ENCODE measurements at places on chromosomes 11 and 22. TPM values are rescaled to one million over a fixed set of nuclear protein-coding genes. Genes with fewer than 3 reads are reported as not detected.

- DNase-seq = no peak
Observed at GRCh38 chr11:47714554-47715081, 551 bp downstream of the AGBL2 start.

- DNase-seq = no peak
Observed at GRCh38 chr22:24321999-24322398, 51.4 kb downstream of the SPECC1L start.

DNA sequence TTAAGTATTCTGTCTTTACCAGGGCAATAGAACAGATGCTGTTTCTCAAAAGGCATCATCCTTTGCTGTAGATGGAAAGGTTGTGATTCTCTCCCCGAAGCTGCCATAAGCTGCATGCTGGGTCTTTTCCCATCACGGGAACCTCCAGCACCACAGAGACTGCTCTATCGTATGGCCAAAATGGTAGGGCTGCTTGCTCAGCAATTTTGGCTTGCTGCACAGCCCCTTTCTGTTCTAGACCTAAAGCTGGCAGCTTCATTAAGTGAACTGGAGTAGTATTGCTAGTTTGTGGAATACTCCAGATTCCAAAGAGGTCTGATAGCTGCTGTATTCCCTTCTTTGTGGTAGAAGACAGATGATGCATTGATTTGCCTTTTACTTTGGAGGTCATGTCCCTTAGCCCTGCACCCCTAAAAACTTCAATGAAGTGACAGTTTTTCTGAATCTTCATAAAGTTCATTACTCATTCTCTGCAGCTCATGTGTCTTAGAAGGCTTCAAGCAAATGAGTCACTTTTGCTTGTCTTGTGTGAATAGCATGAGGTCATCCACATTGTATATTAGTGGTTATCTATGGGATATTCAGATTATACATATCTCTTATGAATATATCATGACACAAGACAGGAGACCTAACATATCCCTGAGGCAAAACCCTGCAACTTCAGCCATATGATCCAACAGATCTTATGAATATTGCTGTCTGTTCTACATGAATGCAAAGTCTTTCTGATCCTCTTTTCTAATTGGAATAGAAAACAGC, 245.3 kb downstream of the FAM76B start:
- no peak for DNase-seq

Gene PITPNM1
- 5.7 TPM for total RNA-seq

- peak; percentile 70 for DNase-seq
Observed at GRCh38 chr22:36331912-36332622, 55.7 kb downstream of the MYH9 start.

Gene FOLR3
- not detected for total RNA-seq

Gene CD3D
- total RNA-seq = 0.47 TPM

DNA sequence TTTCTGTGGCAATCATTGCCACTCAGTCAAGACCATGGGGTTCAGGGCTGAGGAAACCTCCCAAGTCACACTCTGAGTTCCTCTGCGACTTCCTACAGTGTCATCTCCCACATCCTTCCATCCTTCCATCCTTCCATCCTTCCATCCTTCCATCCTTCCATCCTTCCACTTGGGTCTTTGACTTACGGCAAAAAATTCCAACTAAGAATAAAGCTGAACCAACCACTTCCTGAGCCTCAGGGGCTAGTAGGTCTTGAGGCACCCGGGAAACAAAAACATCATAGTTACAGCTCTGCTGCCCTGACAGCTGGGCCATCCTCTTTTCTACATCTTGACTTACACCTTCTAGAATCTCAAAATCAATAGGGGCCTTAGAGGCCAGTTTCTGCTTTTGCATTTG, 32.1 kb downstream of the EHF start:
- DNase-seq = no peak

DNA sequence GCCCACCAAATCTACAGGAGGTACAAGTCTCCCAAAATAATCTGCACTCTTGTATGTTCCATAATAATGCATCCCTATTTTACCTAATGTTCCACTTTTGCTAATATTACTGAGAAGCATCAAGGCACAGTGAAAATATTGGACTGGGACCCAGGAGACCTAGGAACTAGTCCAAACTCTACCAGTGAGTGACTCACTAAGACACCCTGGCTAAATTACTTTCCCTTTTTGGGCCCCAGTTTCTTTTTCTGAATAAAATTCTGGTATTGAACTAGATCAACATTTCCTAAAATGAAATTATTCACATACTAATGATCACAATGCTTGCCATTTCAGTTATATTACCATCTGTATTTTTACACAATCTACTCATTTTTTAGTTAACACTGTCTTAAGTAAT, 19.6 kb downstream of the THAP12 start:
- DNase-seq = no peak

GRCh38 chr11:134361661-134362060, 29.9 kb downstream of the GLB1L2 start:
- DNase-seq = no peak

Gene SEPTIN5
- total RNA-seq = 21.0 TPM

DNA sequence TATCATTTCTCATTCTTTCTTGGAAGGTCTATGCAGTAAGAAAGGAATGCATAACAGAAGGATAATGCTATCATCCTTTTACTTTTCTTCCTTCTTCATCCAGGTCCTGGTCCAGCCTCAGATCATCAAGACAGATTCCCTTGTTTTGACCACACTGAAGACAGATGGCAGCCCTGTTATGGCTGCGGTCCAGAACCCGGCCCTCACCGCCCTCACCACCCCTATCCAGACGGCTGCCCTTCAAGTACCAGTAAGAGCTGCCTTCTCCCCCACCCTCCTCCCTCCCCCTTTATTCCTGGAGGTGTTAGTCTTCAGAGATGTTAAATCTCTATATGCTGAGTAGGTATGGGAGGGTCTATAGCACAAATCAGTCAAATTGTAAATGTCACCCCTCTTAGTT, 37.9 kb downstream of the SREBF2 start:
- DNase-seq = no peak

DNA sequence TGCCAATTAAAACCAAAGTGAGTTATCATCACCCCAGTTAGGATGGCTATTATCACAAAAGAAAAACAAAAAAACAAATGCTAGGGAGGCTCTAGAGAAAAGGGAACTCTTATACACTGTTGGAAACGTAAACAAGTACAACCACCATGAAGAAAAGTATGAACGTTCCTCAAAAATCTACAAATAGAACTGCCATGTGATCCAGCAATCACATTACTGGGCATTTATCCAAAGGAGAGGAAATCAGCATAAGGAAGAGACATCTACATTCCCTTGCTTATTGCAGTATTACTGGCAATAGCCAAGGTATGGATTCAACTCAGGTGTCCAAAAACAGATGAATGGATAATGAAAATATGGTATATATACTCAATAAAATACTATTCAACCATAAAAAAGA, 1145.1 kb downstream of the LRRC4C start:
- no peak for DNase-seq

- DNase-seq = peak; percentile 72
Observed at GRCh38 chr22:43867839-43868635, 5.7 kb upstream of the SULT4A1 start.

Gene CTSW
- total RNA-seq = 0.89 TPM

Gene INPPL1
- 137 TPM for total RNA-seq

Gene IGLL1
- total RNA-seq = not detected

DNA sequence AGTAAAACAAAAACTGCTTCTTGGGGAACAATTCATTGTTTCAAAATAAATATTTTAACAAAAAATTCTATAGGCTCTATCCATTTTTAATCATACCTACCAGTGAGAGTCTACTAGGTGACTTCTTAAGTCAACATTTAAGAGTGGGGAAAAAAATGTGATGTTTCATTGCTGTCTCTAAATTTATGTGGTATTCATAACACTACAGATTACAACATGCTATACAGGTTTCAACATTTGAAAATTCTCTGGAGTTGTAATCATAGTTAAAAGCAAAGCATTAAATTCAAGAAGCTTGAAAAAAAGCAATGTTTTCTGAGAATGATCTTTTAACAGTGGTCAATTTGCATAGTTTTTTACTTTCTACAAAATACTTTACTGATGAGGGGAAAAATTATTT, 18.3 kb downstream of the SBF2 start:
- no peak for DNase-seq

DNA sequence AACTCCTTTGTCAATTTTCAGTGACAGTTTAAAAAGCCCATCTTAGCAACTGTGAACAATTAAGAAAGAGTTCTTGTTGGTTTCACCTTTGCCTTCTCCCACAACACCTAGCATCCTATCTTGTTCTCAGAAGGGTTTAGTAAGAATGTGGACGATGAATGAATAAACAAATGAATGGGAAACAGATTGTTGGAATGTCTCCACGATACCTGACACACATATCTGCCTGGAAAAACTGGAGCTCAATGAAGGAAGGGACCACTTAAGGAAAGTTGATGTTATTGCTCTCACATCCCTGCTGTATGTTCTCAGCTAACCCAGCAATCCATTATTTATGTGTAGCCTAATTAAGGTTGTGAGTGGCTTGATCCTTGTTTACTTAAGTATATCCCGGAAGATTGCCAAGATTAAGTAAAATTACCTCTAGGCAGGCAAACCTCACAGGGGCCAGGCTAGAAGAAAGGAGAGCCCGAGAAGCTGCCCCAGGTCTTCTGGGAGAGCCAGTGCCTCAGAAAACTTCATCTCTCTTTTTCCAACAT, 286.4 kb downstream of the NXPE2 start:
- no peak for DNase-seq

DNA sequence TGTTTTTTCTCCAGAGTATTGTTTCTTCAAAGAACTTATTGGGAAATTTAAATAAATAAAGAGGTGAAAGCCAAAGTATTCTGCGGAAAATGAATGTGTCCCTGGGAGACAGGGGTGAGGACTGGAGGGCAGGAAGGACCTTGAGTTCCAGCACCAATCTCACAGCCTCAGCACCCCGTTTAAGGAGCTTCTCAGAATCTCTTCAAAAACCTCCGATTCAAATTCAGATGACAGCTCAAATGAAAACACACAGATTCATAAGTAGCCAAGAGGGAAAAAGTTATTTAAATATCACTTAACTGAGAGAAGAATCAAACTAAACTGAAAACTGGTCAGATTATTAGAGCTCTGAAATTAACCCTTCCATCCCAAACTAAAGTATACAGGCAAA, 12.5 kb downstream of the MTMR2 start:
- no peak for DNase-seq

Gene GAL3ST1
- total RNA-seq = 1.8 TPM

DNA sequence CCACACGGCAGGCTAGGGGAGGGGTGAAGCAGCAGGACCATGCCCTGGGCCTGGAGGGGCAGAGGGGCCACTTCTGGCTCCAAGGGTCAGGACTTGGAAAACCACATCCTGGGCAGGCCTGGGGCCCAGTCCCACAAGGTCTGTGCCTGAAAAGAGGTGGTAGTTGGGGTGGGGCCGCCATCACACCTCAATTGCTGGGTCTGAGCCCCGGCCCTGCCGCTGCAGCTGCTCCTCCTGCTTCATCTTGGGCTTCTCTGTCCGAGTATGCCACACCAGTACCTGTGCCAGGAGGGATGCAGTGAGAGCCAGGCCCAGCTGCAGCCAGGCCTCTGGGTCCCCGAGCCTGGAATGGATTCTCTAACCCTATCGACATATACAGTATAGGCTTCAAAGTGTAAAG, 2.5 kb downstream of the ROM1 start:
- DNase-seq = no peak

- no peak for DNase-seq
Observed at GRCh38 chr11:102864724-102865123, 10.1 kb downstream of the MMP12 start.

Gene C1QTNF5
- total RNA-seq = 10.8 TPM

GRCh38 chr22:45546333-45547015, 43.8 kb downstream of the FBLN1 start:
- DNase-seq = no peak

All from ovary (tissue), 10 donors.